ENCODE measurements at places on chromosomes 4 and X.

GRCh38 chrX:129316461-129316860 is 206.8 kb downstream of the SMARCA1 start:
- DNase-seq, result no peak

GRCh38 chr4:48227662-48228061 is 42.0 kb downstream of the TEC start:
- DNase-seq, result no peak

DNA sequence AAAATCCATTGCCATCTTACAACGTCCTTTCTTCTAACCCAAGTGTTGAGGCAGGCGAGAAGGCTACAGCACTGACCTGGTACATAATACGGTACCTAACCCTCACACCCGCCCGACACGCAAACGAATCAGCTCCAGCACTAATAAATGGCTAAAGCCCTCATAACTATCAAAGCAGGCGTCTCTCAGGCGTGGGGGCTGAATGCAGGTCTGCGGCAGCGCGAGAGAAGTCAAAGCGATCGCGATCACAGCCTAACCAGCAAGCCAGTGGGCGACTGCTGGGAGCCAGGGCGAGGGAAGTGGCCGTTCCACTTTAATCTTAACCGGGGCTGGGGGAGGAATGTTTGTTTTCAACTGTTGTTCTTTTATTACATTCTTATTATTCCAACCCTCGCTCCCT is 1.5 kb downstream of the CDX4 start:
- no peak for DNase-seq

DNA sequence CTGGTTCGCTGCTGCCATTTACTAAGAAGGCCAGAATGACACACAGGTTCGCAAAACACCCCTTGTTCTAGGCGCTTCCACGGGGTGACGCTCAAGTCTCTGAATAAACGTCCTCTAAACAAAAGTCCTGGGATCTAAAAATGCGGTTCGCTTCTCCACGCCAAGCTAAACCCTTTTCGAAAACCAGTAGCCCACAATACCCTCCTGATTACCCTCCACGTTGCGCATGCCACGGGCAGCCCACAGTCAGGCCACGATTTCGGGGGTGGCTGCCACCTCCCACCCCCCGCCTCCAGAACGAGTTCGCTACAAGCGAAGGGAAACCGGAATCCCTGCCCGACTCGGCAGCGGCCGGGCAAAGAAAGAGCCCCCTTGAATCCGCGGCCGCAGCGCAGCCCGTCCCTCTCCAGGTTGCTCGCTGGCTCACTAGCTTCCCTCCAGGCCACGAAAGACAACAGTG is 423 bp downstream of the RPL39 start:
- peak; percentile 48 for DNase-seq

- DNase-seq, result peak; percentile 58
Observed at GRCh38 chrX:16882169-16882568, 12.0 kb upstream of the RBBP7 start.

GRCh38 chr4:88803600-88804096 is 106.0 kb upstream of the NAP1L5 start:
- no peak for DNase-seq

DNA sequence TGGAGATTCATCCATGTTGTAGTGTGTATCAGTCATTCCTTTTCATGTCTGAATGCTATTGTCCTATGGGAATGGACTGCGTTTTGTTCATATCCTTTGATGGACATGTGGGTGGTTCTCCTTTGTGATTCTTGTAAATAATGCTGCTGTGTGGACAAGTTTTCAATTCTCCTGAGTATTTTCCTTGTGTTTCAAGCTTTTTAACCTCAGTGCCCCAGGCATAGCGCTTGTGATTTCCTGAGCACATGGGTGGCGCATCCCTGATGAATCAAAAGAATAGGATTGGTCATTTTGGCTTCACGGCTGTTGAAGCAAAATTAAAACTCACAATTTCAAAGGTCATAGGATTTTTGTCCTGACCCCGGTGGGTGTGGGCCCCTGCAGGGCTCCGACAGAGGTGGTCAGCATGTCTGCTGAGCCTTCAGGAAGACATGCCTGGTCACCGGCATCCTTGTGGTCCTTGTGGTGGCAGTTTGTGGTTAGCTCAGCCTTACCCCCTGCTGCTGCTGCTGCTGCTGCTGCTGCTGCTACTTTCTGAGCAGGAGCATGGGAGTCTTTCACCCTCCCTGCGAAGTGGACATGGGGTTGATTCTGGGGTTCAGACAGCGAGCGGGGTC is 30.0 kb downstream of the SHROOM2 start:
- no peak for DNase-seq

DNA sequence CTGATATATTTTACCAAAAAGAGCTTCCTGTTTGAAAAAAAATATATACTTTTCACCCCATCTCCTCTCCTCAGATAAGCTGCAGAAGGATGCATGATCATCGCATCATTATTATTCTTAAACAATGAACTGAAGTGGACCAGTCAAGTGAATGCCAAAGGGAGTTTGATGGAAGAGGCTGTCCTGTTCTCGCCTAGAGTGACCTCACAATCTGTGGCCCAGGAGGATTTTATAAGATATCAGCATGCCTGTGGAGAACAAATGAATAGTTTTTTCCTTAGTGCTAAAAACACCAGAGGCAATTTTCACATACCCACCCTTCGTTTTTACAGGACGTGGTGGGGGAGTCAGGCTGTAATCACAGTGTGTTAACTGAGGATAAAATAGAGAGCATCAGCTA is 112.7 kb downstream of the USP46 start:
- DNase-seq, result no peak

- no peak for DNase-seq
Observed at GRCh38 chr4:77177199-77177598, 20.2 kb downstream of the CCNG2 start.

DNA sequence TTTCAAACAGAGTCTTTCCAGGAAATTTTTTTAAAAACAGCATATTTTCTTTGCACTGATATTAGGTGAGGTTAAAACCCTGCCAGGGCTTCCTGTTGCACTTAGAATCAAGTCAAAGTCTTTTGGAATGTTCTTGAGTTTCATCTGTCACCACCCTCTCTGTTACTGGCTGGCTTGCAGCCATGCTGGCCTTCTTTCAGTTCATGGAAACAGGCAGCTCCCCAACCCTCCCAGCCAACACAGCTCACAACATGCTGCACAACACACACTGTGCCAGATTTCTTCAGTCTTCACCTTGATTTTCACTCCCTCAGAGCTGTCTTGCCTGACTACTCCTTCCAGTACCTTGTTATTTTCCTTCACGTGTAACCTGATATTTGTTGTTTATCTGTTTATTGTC is 129.5 kb downstream of the KCNIP4 start:
- DNase-seq, result no peak

DNA sequence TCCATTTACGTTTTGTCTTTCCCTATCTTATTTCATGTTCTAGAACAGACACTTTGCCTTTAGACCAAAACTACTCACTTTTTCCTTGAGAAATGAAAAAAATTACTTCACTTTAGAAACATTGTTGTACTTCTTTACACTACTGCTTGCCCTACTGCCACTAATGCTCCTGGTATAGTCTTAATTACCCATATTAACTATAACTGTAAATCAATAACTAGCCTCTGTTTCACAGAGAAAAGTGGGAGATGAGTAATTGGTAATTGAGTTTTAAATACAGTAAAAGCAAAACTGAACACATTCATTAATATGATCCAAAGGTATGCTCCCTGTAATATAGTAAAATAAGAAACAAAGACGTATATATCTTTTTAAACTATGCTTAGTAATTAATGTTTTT is 111.1 kb upstream of the JADE1 start:
- no peak for DNase-seq
